ENCODE measurements at places on chromosomes 3 and 15.

DNA sequence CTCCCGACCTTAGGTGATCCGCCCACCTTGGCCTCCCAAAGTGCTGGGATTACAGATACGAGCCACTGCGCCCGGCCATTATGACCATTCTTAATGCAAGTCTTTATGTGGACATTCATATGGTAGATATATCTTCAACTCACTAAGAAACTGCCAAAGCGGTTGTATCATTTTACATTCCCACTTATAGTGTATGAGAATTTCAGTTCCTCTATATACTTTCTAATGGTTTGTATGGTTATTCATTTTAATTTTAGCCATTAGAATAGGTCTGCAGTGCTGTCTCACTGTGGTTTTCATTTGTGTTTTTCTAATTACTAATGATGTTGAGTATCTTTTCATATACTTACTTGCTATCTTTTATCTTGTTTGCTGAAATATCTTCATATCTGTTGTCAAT lies 32.5 kb downstream of the TCF12 start:
- DNase-seq, result no peak

DNA sequence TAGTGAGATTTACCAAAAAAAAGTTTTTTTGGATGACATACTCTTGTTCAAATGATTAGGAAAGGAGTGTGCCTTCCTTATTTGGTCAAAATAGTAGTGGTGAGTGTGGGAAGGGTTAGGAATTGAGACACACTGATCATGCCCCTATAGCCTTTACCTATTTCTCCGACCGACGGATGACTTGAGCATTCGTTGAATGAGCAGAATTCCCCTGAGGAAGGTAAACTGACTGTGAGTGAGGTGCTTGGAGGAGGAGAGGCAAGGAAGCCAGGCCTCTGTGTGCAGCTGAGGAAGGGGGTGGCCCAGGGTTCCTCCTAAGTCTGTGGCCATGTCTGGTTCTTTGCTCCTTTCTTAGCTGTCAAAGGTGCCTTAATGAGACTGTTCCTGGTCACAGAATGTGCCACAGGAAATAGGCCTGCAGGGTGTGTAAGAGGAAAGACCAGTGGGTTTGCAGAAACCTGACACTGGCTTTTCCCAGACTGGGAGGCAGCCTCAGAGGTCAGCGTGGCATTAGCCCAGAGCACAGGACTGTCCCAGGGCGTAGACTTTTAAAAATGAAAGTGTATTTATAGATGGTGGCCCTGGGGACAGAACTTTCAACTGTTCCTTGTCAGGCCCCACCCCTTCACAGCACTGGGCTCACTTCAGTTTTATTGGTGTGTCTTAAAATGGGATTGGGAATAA lies 307.7 kb upstream of the C2CD4B start:
- no peak for DNase-seq

GRCh38 chr15:80456517-80457492 lies 52.6 kb downstream of the ARNT2 start:
- DNase-seq, result no peak

DNA sequence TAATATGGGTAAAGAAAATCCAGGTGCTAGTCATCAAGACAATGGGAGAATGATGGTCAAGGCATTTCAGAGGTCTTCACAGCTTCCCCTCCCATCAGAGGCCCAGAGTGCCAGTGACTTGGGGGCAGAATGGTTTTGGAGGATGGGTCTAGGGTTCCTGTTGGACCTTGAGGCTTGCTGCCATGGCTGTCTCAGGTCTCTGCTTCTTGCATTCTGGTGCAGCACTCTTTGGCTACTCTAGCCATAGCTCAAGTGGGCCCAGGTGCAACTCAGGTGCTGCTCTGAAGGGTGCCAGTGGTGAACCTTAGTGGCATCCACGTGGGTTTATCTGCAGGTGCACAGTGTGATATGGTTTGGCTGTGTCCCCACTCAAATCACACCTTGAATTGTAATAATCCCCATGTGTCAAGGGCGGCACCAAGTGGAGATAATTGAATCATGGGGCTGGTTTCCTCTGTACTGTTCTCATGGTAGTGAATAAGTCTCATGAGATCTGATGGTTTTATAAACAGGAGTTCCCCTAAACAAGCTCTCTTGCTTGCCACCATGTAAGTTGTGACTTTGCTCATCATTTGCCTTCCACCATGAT lies 48.5 kb upstream of the PEX5L start:
- no peak for DNase-seq

DNA sequence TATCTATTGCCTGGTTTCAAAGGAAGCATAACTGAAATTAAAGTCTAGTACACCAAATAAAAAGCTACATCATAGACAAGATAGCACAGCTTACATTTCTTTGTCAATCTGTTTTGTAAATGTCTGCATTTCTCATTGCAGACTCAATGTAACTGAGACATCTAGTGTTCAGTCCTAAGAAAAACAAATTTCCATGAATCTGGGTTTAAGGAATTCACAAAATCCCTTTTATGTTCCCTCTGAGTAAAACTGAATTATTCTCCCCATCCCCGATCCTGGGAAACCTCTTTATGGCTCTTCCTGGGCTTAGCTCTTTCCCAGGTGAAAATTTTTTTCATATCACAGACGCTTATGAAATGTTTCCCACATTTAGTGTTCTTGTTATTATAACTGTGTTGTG lies 21.6 kb upstream of the RASA2 start:
- DNase-seq, result no peak

GRCh38 chr3:37862903-37863815 lies 1.5 kb downstream of the CTDSPL start:
- no peak for DNase-seq

- no peak for DNase-seq
Measured at GRCh38 chr3:39434574-39434973, 28.1 kb downstream of the RPSA start.

- no peak for DNase-seq
Measured at GRCh38 chr3:70849911-70850699, 537.7 kb upstream of the MDFIC2 start.

GRCh38 chr3:13650210-13651056 lies 101.5 kb downstream of the FBLN2 start:
- DNase-seq, result peak; percentile 78

DNA sequence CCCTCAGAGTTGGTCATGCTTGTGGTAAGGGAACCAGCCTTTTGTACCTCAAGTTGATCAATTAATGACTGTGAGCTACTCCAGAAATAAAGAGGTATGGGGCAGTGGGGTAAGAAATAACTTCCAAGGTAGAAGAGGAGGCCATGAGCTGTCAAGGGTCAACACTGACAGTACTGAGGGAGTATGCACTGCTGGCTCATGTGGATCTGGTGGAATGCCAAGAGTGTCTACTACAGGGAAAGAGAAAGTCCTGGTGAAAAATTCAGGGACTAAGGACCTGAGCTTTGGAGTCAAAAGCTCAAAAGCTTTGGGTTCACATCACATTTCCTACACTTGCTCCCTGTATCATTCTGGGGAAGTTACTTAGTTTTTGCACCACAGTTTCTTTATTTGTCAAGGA lies 154.9 kb downstream of the SEMA6D start:
- no peak for DNase-seq

- DNase-seq, result no peak
Measured at GRCh38 chr3:167651826-167652225, 1.9 kb downstream of the WDR49 start.

- DNase-seq, result no peak
Measured at GRCh38 chr3:197339841-197340520, 41.6 kb upstream of the DLG1 start.

- no peak for DNase-seq
Measured at GRCh38 chr3:39637807-39638206, 170.3 kb downstream of the MOBP start.

GRCh38 chr3:36393563-36393962 lies 13.3 kb downstream of the STAC start:
- DNase-seq, result no peak

DNA sequence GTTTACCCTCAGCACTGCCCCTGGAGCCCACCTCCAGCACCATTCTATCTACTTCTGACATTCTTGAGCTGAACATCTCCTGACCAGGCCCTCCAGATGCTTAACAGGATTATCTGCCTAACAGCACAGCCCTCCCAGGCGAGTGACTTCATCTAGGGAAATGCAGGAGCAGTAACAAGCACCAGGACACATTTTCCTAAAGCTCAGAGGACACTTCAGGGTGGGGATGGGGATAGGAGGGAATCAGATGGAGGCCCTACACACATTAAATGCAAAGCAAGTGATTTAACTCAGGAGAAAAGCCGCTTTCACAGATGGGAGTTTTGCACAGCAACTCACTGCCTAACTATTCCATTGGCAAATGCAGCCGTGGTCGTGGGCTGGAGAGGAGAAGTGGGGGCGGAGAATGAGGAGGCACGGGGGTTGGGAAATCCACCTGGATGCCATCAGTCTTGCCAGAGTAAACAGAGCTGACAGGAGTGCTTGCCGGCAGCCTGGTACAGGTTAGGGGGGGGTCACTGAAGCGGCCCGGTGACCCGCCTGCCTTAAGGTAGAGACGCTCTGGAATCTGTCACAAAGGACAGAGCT lies 21.3 kb upstream of the BNC1 start:
- DNase-seq, result no peak

DNA sequence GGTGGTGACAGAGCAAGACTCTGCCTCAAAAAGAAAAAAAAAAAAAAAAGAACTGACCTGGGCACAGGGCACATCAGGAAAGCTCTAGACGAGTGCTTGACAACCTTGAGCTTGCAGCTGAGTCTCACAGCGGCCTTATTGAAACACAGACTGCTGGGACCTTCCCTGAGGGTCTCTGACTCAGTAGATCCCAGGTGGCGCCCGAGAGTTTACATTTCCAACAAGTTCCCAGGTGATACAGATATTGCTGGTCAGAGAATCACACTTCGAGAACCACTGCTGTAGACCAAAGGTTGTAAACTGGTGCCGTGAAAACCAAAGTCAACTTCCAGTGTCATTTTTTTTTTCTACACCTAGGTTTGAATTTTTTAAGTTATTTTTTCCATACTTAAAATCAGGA lies 573.2 kb upstream of the MDFIC2 start:
- no peak for DNase-seq

GRCh38 chr15:93261845-93262244 lies 172.8 kb upstream of the RGMA start:
- no peak for DNase-seq

DNA sequence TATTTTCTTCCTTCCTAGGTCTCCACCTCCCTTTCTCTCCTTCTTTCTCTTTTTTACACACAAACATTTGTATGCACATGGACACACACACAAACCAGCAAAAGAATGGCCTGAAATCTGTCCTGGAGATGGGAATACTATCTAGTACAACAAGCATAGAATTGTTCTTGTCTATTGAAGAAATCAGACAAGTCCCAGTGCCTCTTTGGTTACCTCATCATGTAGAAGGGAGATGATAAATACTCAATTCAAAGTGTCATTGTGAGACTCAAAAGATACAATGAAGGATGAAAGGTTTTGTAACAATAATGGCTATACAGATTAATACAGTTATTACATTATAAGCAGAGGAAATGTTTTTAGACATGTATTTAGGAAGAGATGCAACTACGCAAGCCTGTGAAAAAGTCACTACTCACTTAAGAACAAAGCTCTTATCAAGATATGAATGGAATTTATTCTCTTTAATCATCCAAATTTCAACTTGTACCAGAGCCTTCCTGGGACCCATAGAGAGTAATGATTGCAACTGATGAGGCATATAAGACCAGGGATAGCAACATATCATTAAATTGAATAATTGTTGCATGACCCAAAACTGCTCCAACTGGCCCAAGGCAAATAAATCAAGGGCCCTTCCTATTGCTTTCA lies 43.2 kb downstream of the P3H2 start:
- DNase-seq, result no peak

- no peak for DNase-seq
Measured at GRCh38 chr3:175224051-175224450, 364.9 kb downstream of the NAALADL2 start.

- no peak for DNase-seq
Measured at GRCh38 chr15:84552896-84553295, 47.9 kb upstream of the ZSCAN2 start.

DNA sequence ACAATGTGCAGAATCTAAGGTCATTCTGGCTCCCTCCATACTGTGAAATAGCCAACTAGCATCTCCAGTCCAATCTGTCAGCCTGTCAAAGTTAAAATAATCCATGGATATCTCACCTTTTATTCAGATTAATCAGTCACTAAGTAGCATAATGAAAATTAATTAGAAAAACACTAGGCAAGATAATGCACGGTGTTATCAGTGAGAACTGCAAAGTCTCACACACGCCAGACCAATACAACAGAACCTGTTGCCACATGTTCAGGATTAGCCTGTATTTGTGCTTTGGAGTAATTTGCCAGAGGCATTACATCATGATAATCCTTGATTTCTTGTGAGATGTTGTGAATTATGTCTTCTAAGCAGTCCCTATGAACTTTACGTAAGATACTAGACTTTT lies 820.4 kb upstream of the ALCAM start:
- DNase-seq, result no peak

GRCh38 chr3:197025736-197026480 lies 3.7 kb downstream of the MELTF start:
- DNase-seq, result no peak

GRCh38 chr3:195115600-195116406 lies 155.2 kb downstream of the XXYLT1 start:
- no peak for DNase-seq

GRCh38 chr15:82873000-82873680 lies 63.7 kb downstream of the WHAMM start:
- DNase-seq, result no peak

DNA sequence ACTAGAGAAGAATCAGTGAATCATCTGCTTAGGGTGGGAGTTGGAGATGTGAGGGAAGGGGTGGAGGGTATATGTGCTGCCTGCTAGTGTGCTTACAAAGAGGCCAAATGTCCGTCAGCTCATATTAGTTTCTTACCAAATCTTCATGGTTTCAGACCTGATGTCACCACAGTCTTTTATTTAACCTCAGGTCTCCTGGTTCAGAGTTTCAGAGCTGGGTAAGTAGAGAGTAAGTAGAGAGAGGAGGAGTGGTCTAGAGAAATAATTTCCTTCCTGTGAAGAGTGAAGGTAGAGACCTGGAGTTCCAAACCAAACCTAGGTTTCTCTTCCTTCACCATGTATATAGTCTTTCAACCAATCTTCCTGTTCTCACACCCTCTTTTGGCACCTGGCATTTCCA lies 17.5 kb upstream of the P2RY1 start:
- no peak for DNase-seq

DNA sequence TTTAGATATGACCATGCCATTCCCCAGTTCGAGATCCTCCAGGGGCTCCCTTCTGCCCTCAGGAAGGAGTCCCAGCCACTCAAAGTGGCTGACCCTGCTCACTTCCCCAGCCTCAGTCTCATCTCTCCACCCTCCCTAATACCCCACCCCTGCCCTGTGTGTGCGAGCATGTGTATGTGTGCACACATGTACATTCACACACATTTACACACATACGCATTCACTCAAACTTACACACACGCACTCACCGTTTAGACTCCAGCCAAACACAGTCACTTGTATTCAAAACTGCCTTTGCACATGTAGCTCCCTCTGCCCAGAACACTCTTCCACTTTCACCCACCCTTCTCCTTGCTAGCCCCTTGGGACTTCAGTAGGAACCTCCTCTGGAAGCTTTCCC lies 11.4 kb downstream of the PLA2G4E start:
- no peak for DNase-seq

GRCh38 chr3:87145553-87145952 lies 81.6 kb upstream of the CHMP2B start:
- DNase-seq, result no peak
